Stimulated activated CD4-positive, alpha-beta T cell treated with anti-CD3 and anti-CD28 coated beads, Interleukin-2, amount 100 ng/mL, for 24 hours (primary cell): ENCODE measurements at places on chromosomes 7 and 10.

- no peak for DNase-seq
Measured at GRCh38 chr7:106927536-106927935, 62.5 kb downstream of the PIK3CG start.

GRCh38 chr10:15158972-15159371, 9.5 kb downstream of the NMT2 start:
- no peak for DNase-seq

DNA sequence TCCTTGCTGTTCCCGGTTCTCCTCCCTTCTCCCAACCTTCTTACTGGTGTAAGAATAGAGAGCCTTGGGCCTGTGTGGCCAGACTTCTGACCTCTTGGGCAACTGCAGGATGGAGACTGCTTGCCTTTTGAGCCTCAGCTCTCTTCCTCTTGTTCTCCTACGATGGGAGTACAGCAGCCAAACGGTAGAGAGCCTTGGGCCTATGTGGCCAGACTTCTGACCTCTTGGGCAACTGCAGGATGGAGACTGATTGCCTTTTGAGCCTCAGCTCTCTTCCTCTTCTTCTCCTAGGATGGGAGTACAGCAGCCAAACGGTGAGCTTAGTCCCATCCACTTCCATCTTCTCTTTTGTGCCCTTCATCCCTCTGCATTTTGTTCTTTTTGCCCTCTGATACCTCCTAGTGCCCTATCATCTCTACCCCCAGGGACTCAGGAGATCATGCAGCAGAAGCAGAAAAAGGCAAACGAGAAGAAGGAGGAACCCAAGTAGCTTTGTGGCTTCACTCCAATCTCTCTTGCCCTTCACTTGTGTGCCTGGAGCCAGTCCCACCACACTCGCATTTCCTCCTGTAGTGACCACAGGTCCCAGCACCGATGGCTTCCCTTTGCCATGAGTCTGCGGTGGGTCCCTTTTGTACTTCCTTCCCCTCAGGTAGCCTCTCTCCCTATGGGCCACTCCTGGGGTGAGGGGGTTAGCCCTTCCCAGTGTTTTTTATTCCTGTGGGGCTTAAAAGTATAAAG, 15.3 kb downstream of the SLC25A13 start:
- no peak for DNase-seq

DNA sequence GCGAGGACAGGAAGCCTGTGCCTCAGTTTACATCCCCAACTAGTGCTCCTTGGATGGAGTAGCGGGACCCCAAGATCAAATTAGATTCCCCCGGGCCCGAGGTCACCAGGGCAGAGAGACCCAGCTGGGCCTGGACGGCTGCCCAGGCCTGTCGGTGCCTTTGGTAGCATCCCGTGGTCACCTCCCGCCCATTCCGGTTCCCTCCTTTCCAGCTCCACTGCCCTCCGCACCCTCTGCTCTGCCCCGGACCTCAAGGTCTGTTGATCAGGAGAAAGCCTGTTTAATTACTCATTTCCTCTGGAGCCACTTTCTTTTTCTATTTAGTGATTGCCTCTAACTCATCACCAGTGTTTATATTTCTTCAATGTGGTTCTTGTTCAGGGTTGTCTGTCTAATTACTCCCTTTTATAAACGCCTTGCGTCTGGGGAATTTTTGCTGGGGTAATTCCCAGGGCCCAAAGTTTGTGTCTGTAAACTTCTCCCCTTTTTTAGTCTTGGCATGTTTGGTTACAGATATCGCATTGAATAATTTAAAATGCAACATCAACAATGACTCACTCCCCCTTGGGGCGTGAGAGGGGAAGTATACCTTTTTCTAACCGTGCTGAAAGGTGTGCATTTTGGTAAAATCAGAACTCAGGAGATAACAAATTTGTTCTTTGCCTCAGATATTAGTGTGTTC, 1.9 kb downstream of the FOXK1 start:
- DNase-seq = peak; percentile 44

GRCh38 chr10:91974960-91975359, 51.4 kb downstream of the BTAF1 start:
- no peak for DNase-seq

DNA sequence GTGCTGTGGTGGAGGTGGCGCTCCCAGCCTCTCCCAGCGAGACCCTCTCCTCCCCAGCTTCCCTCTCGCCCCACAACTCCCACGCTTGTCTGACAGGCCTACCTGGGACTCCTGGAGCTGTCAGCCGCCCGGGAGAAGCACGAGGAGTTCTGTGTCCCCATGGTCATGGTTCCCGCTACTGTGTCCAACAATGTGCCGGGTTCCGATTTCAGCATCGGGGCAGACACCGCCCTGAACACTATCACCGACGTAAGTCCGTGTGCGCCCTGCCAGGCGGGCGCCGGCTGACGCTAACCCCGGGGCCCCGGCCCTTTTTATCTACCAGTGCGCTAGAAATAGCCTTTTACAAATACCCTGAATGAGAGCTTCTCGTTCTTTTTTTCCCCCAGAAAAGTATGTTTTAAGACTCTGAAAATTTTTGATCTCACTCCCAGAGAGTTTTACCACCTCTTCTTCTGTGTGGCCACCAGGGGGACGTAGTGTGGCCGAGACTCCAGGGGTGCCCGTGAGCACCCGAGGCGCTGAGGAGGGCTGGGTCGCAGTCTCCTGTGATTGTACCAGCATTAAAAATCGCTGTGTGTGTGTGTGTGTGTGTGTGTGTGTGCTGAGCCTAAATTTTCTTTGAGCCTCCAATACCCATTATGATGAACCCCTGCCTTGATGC, 52.6 kb downstream of the PFKP start:
- no peak for DNase-seq

DNA sequence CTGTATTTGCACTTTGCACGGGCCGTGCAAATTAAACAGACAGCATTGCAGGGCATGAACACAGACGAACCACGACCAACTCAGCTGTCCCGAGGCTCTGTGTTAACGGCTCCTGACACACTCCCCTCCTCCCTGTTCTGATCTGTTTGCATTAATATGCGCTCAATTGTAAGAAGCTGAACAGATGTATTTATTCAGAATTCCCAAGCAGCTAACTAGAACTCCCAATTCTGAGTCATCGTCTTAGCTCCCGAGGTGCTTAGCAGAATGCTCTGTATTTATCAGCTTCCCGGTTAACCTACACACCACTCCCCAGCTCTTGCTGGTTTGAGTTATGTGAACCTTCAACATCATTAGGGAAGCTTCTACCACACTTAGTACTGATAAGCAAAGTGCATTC, 286.4 kb downstream of the PTPRN2 start:
- peak; percentile 3 for DNase-seq

- no peak for DNase-seq
Measured at GRCh38 chr10:99346247-99346646, 17.1 kb downstream of the CNNM1 start.

GRCh38 chr7:87935384-87935706, 1.3 kb downstream of the ADAM22 start:
- no peak for DNase-seq
